T-cell (primary cell): ENCODE measurements at places on chromosomes 3 and 15. TPM values are rescaled to one million over a fixed set of nuclear protein-coding genes. Genes with fewer than 3 reads are reported as not detected.

Gene CPA3
- total RNA-seq: 0.33 TPM

Gene RASGRF1
- 0.09 TPM for total RNA-seq

Gene NR2F2
- total RNA-seq: not detected

Gene OSBPL10
- 10.4 TPM for total RNA-seq

Gene GXYLT2
- total RNA-seq: not detected

Gene FAM227B
- 11.2 TPM for total RNA-seq

Gene CDHR4
- not detected for total RNA-seq

Gene P2RY14
- total RNA-seq: 0.58 TPM

Gene GP5
- total RNA-seq: 5.1 TPM

Gene RBP2
- total RNA-seq: not detected

Gene KCNH8
- total RNA-seq: 0.03 TPM

Gene PP2D1
- not detected for total RNA-seq

Gene BSN
- total RNA-seq: 0.32 TPM

Gene STRIT1
- not detected for total RNA-seq

Gene CLSTN2
- total RNA-seq: not detected

Gene SKOR1
- 2.7 TPM for total RNA-seq

Gene DPPA2
- not detected for total RNA-seq

Gene FAM174B
- total RNA-seq: 5.4 TPM

Gene KLHL40
- not detected for total RNA-seq

Gene MASP1
- not detected for total RNA-seq

Gene TMEM207
- total RNA-seq: not detected

Gene GOLGA6D
- total RNA-seq: 0.15 TPM

Gene EOMES
- total RNA-seq: 6.3 TPM

Gene ZNF385D
- 0.03 TPM for total RNA-seq

Gene TTLL13
- 1.0 TPM for total RNA-seq

Gene CYP19A1
- total RNA-seq: 0.23 TPM

Gene SHC4
- total RNA-seq: 0.19 TPM

Gene TRAT1
- total RNA-seq: 143 TPM

Gene ANKRD34C
- total RNA-seq: not detected

Gene MOBP
- not detected for total RNA-seq

Gene SERINC4
- 0.32 TPM for total RNA-seq

Gene FANCD2OS
- not detected for total RNA-seq

Gene RFTN1
- 73.4 TPM for total RNA-seq

Gene EAF2
- total RNA-seq: 4.4 TPM

Gene ZIC4
- not detected for total RNA-seq

Gene A4GNT
- not detected for total RNA-seq

Gene PPARG
- not detected for total RNA-seq
